Stimulated activated CD8-positive, alpha-beta memory T cell treated with anti-CD3 and anti-CD28 coated beads, Interleukin-2, amount 100 ng/mL, for 48 hours (primary cell): ENCODE measurements at places on chromosomes 2 and 18.

GRCh38 chr2:33477473-33478468 is 1.3 kb downstream of the RASGRP3 start:
- no peak for DNase-seq

- DNase-seq = peak; percentile 24
These were observed 68.9 kb upstream of the BOD1L2 start for GRCh38 chr18:57077786-57078552.

GRCh38 chr2:216031960-216032689 is 18.8 kb upstream of the MREG start:
- no peak for DNase-seq

GRCh38 chr2:11406958-11407381 is 59.0 kb downstream of the E2F6 start:
- DNase-seq = no peak

GRCh38 chr18:77086656-77087392 is 45.8 kb downstream of the MBP start:
- DNase-seq = no peak

GRCh38 chr2:37231241-37232130 is at the start of the genes CEBPZ and NDUFAF7:
CEBPZ (minus strand) TSS chr2:37231596; CDS start chr2:37231567, 29 bp downstream.
NDUFAF7 (plus strand) TSS chr2:37231658; CDS start chr2:37231706, 48 bp downstream.
- DNase-seq = peak; percentile 80

DNA sequence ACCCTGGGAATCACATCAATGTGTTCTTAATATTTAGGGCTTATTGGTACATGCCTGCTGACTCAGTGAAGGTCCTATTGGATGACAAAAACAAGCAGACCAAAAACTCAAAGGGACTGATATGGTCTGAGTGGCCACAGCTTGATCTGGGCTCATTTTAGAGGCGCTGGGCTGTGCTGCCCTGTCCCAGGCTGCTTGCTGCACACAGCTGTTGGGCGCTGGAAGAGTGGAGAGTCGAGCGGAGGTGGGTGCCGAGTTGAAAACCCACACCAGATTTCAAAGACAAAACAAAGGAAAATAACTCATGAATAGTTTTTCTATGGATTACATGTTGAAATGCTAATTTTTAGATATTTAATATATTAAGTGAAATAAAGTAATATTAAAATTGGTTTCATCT is 68.5 kb downstream of the LONRF2 start:
- no peak for DNase-seq
